ENCODE measurements at places on chromosomes 12 and 14. TPM values are rescaled to one million over a fixed set of nuclear protein-coding genes. Genes with fewer than 3 reads are reported as not detected.

C1QL4 gene
- total RNA-seq: 2.7 TPM

PARPBP gene
- total RNA-seq: 15.6 TPM

PLCZ1 gene
- 0.82 TPM for total RNA-seq

METAP2 gene
- 42.0 TPM for total RNA-seq

DNA sequence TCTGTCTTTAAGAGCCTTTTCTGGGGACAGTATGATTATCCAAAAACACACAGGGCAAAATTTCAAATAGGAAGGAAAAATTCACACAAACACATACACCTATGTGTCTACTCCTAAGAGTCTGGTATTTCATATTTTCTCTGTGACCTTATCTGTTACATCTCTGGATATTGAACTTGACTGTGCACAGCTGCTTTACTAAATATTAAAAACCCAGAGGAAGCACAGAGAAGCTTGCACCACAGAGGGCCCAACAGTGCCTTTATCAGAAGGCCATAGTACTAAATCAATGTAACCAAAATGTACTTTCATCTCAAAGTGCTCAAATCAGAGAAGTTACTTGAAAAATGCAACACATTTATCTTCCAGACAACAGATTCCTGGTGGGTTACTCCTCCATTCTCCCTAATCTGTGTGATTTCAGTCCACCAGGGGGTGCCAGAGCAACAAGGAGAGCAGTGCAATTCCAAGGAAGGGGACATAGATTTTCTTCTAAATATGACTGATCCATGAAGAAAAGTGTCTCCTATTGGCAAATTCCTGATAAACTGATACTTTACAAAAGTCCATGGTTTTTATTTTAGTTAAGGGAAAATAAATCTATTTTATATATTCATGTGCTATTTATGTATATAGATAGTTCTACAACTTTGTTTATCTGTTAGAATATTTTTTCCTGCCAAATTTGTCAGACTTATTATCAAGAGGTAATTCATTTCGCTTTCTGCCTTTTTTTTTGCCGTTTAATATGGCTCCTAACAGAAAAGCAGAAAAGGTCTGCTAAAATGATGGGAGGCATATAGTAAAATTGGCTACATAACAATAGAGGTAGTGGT, 617.6 kb downstream of the LRFN5 start:
- DNase-seq: peak; percentile 1

DNA sequence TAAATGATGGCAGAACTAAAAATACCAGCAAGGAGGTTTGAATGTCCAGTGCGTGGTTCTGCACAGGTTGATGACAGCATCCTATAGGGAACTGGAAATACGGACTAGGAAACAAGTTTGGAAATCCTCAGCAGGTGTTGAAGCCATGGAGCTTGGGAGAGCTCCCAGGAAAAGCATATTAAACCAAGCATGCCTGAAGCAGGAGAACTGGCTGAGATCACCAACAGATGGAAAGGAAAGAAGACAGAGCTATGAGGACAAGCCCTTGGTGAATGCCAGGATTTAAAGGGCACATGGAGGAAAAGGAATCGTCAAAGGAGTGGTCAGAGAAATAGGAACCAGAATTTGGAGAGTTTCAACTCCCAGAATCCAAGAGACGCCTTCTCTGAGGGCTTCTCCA, 21.2 kb upstream of the ELK3 start:
- peak; percentile 79 for DNase-seq

- no peak for DNase-seq
Observed at GRCh38 chr12:19623751-19624399, 184.6 kb downstream of the AEBP2 start.

- no peak for DNase-seq
Observed at GRCh38 chr14:64508215-64508776, 3.7 kb downstream of the ZBTB1 start.

DNA sequence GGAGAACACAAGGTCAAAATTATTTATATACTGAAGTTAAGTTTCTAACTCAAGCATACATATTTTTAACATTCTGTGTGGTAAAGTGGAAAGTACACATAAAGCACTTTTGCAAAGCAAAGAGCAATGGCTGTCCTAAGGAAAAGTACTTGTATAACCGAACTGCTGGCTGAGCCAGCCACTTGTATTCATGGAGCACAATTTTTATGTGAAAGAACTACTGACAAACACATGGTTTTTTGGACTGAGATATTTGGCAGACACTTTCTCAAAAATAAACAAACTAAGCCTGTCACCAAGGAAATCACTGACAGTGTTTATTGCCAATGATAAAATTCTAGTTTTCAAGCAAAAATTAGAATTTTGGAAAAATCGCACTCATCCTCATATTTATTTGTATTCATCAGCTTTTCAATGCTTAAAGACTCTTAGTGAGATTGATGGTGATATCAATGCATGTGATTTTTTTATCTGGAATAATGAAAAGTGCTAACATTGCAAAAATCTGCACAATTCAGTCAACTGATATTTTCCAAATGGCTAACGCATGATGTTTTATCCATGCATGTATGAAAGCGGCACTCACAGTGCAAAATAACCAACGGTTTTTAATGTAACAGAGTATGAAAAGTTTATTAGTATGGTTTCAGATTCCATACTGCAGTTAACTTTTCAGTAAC, 125.3 kb downstream of the IPO8 start:
- no peak for DNase-seq

- DNase-seq: no peak
Observed at GRCh38 chr12:126112141-126112540, 1046.9 kb downstream of the AACS start.

- DNase-seq: no peak
Observed at GRCh38 chr12:104172570-104172947, 34.5 kb upstream of the NFYB start.

Measured in cerebellum (tissue), 4 donors.